ENCODE measurements at places on chromosomes 4 and X. TPM values are rescaled to one million over a fixed set of nuclear protein-coding genes. Genes with fewer than 3 reads are reported as not detected.

TMEM271 gene
- total RNA-seq, result not detected

NUDT10 gene
- 2.7 TPM for total RNA-seq

FAM9C gene
- not detected for total RNA-seq

DNA sequence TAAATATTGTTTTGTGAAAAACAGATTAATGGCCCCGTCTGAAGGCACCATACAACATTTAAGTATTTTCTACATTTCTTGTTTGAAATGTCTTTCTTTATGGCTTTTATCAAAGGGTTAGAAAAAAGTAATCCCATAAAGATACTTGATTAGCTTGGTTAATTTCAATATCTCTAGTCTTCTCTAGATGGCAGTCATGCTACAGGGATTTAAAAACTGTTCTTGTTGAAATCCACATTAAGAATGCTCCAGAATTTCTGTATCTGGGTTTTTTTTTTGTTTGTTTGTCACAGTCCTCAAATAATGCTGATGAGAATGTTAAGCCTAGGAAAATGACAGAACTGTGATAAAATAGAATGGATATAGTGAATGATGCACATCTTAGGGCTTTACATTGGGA lies 109.0 kb upstream of the AADAT start:
- DNase-seq, result no peak

DNA sequence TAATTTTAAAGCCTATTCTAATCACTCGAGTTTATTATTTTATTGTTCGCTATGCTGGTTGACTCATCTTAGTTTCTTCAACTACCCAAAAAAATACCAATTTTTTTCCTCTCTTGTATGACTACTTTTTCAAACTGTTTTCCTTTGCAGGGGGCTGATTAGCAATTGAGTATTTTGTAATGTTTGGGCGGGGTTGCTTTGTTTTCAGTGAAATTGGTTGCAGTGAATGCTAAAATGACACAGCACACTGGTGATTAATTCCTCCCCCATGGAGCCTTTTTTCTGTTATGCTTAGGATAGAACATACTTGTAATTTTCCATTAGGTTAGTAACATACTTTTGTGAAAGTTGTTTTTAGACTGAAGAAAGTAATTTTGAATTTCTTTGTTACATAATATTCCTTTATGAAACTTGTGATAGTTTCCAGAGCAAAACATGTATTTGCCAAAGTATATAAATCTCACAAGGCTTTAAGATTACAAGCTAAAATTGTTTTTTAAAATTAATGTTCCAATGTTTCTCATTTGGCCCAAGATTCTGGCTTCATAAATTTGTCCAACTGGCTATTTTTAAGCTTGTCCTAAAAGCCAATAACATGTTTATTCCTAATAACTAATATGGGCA lies 120.4 kb downstream of the CHIC1 start:
- no peak for DNase-seq

- no peak for DNase-seq
Measured at GRCh38 chrX:114073926-114074325, 510.0 kb upstream of the HTR2C start.

- no peak for DNase-seq
Measured at GRCh38 chr4:7419961-7420660, 14.6 kb downstream of the PSAPL1 start.
